Activated T-helper 1 cell treated with anti-CD3 and anti-CD28 coated beads, Interleukin-2, amount 50 U/mL, for 16 hours (primary cell): ENCODE measurements at places on chromosomes 5 and 9.

- no peak for DNase-seq
Measured at GRCh38 chr9:132744881-132745755, 74.9 kb downstream of the GTF3C4 start.

GRCh38 chr9:136019681-136020060 lies 58.5 kb upstream of the UBAC1 start:
- no peak for DNase-seq

DNA sequence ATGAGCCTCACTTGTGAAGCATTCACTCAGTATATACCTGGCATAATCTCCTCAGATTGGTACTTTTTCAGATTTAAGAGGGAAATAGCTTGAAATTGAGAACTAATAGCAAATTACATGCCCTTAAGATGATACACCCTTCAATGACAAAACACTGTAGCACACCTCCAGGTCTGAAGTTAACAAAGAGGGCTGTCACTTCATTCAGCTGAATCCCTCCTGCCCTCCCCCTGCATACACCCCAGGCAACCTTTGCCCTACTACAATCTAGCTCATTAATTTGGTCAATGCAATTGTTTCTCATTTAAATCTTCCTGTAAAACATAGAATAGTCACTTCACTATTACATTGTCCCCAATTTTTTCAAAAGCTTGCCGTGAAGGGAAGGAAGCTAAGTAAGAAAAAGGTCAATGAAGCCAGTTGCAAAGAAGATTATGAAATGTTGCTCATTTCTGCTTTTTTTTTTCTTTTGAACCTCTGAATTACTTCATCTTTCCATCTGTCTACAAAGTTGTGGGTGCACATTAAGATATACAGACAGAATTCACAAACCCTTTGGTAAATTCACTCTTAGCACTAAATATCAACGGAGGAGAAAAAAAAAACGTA lies 294.8 kb upstream of the PTGER4 start:
- no peak for DNase-seq

DNA sequence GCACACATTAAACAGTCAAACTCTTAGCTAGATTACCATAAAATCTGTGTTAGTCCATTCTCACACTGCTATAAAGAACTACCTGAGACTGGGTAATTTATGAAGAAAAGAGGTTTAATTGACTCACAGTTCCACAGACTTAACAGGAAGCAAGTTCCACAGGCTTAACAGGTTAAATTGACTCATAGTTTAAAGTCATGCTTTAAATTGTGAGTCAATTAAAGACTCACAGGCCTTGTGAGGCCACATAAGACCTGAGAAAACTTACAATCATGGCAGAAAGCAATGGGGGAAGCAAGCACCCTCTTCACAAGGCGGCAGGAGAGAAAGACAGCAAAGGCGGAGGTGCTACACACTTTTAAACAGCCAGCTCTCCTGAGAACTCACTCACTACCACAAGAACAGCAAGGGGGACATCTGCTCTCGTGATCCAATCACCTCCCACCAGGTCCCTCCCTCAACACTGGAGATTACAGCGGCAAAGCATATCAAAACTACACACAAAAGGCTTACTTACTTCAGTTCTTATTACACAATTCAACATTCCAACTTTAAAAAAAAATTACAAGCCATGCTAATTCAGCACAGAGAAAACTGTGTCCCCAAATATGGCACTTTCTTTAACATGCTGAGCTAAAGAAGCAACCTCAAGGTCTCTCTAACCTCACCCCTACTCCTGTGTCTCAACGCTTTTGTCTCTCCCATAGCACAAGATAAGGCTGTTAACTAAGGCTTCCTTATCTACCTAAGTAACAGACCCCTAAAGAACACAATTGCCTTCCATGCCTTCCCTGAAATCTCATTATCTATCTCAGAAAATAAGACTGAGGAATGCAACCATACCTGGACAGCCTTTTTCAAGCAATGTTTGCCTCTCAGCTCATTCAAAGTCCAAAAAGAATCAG lies 805.1 kb downstream of the NR2F1-AS1 start:
- DNase-seq, result no peak

DNA sequence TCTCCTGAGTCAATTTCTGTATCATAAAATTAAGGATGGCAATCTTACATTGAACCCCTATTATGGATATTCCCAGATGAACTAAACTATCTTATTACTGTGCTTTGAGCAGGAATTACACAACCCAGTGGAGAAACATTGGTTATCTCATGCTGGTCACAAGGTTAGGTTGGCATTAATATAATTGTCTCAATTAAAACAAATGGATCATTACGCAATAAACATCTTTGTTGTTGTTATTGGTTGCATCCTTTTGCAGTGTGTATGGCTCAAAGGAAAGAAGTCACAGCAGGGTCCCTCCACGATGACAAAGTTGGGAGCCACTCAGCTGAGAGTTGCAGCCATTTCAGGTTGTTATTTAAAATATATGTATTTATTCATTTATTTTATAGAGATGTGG lies 297.0 kb upstream of the KLF4 start:
- DNase-seq, result no peak

- no peak for DNase-seq
Measured at GRCh38 chr9:89213396-89213880, 34.8 kb upstream of the SHC3 start.

- DNase-seq, result no peak
Measured at GRCh38 chr5:62460578-62460983, 48.0 kb downstream of the IPO11 start.

DNA sequence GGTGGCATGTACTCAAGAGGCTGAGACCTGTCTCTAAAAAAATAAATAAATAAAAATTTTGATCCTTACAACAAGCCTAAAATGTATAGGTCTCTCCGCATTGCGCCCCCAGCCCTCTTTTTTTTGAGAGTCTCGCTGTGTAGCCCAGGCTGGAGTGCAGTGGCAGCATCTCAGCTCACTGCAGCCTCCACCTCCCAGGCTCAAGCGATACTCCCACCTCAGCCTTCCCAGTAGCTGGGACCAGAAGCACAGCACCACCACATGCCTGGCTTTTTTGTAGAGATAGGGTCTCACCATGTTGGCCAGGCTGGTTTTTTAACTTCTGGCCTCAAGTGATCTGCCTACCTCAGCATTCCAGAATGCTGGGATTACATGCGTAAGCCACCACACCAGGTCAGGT lies 2.2 kb upstream of the GARIN3 start:
- DNase-seq, result no peak

GRCh38 chr9:111003182-111003581 lies 35.1 kb downstream of the LPAR1 start:
- DNase-seq, result no peak

DNA sequence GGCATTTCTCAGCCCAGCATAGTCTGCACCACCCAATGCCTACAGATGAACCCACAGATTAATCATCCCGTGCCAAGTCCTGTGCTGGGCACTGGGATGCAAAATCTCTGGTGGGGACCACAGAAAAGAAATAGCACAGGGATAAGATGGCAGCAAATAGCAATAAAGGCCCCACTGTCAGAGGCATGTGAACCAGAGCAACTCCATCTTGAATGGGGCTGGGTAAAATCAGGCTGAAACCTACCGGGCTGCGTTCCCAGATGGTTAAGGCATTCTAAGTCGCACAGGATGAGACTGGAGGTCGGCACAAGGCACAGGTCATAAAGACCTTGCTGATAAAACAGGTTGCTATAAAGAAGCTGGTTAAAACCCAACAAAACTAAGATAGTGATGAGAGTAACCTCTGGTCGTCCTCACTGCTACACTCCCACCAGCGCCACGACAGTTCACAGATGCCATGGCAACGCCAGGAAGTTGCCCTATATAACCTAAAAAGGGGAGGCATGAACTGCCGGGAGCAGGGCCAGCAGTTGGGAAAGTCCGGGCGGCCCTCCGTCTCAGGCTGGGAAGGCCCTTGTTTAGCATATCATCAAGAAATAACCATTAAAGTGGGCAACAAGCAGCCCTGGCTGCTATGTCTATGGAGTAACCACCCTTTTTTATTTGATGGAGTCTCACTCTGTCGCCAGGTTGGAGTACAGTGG lies 65.2 kb downstream of the C9orf50 start:
- no peak for DNase-seq

DNA sequence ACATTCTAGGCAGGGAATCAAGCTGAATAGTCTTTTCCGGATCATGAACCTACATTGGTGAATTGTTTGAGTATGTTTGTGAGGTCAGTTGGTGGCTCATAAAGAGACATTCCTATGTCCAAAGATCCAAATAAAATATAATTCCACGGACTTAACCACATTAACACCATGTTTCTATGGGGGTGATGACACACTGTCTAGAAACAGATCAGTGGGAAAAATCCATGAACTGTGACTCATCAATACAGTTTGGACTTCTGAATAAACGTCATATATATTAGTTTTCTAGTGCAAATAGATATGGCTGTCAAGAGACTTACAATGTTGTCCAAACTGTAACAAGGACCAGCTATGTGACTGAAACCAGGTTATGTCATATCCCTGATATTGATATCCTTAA lies 509.9 kb upstream of the TYRP1 start:
- DNase-seq, result no peak

DNA sequence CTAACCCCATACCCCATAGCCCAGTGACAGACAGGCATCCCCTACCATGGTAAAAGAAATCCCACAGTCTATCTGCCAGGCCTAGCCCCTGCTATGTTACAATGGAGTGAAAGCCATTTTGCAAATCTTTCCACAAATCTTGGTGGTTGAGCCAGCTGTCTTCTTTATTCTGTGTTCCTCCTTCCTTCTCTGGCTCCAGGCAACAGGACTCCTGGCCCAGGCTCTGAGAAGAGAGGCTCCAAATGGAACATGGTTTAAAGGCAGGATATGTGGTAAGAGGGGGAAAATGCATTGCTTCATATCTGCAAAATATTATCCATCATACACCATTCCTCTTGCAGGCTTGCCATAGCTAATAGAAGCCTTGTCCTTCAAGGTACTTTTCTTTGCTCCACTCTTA lies 25.2 kb downstream of the FGF1 start:
- DNase-seq, result no peak

DNA sequence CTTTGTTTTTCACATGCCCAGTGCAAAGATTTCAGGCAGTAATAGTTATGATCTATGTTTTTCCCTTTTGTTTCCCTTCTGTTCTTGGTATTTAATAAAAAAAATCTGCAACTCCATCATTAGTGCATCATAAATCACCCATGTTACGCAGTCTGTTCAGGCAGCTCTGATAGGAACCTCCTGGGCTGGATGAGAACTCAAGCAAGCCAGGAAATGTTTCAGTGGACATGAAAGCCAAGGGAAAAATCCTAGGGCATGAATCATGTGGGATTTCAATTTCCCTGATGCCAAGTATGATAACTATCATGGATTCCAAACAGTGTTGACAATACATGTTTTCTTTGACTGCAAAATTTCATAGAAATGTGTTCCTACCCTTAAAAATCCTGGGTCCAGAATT lies 119.7 kb upstream of the TARS1 start:
- DNase-seq, result no peak

DNA sequence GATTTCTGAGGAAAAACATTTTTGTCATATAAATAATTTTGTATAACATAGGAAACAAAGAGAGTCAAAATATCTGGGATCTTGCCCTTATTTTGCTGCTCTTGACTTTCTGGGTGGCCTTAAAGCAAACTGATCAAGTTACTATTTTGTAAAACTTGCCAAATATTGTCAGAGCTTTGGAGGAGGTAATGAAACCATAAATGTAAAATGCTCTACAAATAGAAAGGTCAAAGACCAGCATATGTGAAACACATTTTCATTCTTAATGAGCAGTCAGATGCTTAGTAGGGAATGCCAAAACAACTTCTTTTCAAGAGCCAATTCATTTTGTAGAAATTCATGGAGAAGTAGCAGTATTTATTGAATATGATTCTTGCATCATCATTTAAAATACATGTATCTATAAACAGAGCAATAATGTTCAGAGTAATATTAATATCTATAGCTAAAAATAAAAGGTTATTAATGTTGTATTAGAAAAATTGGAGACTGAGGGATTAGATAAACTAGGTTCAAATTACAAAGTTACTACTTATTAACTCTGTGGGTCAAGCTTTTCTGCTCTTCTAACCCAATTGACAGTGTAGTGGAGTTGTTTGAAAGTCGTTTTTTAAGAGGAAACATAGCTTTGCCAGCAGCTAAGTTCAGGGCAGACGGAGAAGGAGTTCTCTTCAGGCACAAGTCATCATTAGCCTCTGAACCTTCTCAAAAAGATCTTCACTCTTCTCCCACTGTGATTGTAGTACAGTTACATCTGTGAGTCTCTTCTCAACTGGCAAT lies 2053.1 kb downstream of the EFNA5 start:
- no peak for DNase-seq

DNA sequence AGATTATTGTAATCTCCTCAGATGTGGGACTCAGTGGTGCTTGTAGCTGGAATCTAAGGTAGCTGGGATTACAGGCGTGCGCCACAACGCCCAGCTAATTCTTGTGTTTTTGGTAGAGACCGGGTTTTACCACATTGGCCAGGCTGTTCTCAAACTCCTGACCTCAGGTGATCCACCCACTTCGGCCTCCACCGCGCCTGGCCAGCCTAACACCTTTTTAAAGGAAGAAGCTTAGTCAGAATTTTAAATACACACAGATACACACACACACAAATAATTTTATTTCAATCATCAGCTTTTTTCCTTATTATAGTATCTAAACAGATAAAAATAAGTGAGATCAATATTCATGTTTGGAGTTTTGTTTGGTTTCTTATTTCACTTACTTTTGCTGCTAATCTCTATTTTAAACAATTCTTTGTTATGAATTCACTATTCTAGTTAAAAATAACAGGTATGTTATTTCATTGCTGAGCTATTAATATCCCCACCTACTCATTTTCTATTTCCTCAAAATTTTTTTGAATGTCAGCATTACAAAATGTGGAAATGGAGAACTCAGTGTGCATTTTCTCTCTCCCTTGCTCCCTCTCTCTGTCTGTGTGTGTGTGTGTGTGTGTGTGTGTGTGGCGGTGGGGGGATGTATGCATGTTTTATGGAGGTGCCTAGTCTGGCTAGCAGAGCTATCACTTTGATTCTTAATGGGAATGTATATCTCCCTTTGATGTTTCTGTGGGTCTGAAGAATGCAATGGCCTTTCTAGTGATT lies 960.6 kb upstream of the DMAC1 start:
- no peak for DNase-seq

DNA sequence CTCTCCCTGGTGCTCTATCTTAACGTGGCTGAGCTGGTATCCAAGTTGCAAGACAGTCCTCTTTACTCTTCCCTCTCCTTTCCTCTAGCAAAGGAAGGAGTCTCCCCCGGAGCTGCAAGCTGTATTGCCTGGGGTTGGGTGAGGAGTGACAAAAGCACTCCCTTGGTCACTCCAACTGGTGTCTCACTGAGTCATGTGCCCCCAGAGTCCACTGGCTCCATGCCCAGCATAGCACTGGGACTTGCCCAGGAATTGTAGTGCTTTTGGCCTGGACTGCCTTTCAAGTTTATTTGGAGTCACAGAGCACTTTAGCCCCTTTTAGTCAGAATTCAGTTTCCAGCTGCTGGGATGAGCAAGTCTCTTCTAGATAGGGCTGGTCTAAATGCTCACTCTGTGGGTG lies 82.6 kb upstream of the FST start:
- no peak for DNase-seq

- no peak for DNase-seq
Measured at GRCh38 chr9:126688617-126689016, 74.9 kb downstream of the LMX1B start.
